Stimulated activated CD4-positive, alpha-beta T cell treated with anti-CD3 and anti-CD28 coated beads, Interleukin-2, amount 100 ng/mL, for 48 hours (primary cell): ENCODE measurements at places on chromosomes 16 and 17.

DNA sequence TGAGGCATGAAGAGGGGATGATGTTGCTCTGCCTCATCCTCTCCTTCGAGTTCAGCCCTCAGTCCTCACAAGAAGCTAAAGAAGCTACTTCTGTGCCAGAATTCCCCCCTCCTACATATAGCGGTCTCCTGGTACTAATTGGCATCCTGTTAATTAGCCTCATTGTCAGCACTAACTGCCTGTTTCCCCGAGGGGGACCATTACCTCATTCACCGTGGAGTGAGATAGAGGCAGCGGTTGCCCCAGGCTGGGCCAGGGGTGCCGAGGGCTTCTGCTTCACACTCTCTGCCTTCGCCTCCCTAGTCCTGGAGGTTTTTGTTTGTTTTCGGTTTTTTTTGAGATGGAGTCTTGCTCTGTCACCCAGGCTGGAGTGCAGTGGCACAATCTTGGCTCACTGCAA is 5.7 kb upstream of the MINK1 start:
- no peak for DNase-seq

DNA sequence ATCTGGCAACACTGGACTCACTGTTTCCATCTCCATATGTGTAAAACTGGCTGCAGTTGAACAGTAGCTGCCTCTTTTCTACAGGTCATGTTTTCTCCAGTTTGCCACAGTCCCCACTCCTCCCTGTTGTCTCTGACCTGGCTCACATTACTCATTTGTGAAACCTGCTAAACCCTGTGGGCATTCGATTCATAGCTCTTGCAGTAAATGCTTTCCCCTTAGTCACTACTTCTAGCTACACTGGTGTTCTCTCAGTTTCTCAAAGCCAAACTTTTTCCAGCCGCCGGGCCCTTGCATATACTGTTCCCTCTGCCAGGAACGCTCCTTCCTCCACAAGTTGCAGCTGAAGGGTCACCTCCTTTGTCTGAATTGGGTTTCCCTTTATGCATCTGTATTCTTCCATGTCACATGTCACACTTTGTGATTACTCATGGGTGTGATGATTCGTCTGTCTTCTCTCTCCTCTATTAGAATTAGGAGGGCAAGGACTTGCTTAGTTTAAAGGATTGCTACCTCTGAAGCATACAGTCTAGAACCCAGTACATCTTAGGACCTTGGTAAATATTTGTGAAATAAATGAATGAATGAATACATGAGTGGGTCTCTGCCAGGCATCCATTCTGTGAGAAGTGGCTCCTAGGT is 15.0 kb upstream of the MT4 start:
- no peak for DNase-seq

- peak; percentile 64 for DNase-seq
Measured at GRCh38 chr17:79065105-79065670, 9.4 kb upstream of the ENGASE start.

DNA sequence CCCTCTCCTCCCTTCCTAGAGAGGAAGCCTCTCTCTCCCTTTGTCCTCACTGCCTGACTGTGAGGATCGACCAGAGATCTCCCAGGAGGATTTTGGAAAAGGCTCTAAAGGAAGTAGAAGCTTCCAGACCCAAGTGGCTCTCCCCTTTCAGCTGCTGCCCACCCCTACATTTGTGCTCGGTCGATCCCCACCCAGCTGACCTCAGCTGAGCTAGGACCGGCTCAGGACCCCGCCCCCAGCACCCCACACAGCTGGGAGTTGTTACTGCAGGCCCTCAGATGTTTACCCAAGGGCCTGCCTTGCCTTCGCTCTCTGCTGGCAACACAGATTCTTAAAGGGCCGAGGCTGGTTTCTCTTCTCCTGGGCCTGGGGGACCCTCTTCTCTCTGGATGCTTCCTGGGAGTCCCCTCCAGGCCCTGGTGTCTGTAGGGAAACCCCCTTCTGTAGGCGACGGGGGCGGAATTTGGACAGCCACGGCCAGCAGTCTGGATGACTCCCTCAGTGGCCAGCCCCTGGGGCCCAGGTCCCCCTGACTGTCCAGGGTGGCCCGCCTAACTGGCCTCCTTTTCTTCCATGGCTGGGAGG is 26.9 kb upstream of the TIMP2 start:
- no peak for DNase-seq

GRCh38 chr16:47056688-47057629 is 83.5 kb upstream of the DNAJA2 start:
- no peak for DNase-seq

- no peak for DNase-seq
Measured at GRCh38 chr17:77523540-77523939, 382.8 kb downstream of the SEC14L1 start.

DNA sequence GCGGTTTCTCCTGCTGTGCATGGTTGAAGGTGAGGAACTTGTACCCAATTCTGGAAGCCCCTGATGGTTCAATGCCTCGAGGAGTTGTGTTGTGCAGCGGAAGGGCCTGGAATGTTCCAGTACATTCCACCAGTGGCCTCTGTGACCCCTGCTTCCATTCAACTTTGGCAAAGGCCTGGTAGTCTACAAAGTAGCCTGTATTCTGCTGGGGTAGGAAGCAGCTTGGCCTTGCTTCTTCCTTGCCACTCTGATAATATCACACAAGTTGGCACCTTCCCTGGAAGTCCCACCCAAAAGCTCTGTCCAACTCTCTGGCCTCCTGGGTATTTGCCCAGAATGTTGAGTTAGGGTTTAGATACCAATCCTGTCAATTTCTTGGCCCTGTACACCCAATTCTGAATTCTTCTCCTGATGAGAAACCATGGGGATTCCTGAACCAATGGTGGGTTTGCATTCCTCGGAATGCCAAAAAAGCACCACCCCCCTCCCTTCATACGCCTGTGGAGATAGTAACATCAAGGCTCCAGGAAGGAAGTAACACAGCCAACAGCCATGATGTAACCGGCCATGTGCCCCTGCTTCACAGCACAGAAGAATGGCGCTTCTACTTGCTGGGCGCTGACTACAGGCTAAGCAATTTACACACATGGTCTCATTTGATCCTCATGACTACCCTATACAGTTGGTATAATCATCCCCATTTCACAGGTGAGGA is 11.8 kb upstream of the FAM117A start:
- no peak for DNase-seq

DNA sequence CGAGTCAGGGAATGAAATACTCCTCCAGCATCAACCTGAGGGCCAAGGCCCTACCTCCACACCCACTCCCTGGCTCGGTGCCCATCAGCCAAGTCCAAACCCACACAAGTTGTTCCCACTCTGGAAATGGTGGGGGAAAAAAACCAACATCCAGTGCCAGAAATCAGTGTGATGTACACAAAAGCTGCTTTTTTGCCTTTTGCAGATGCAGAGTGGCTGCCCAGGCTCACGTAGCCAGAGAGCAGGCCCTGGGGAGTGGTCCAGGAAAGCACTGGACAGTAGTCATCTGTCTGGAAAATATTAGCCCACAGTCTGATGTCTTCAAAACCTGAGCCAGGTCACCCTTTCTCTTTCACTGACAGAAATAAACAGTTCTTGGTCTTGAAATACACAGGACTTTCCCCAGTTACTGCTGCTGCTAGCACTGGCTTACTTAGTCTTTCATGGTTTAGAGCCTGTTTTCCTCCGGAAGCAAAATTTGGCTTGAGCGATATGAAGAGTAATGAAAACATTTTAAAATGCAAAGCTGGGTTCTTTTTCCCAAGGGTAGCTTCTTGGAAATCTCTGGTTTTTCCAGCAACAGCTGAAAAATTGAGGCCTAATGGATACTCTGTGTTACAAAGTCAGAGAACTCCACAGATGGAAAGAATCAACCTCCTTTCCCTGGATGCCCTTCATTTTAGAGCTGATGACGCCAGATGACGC is 18.2 kb upstream of the NOS2 start:
- no peak for DNase-seq

GRCh38 chr17:18224053-18224386 is 1.4 kb upstream of the LLGL1 start:
- no peak for DNase-seq

DNA sequence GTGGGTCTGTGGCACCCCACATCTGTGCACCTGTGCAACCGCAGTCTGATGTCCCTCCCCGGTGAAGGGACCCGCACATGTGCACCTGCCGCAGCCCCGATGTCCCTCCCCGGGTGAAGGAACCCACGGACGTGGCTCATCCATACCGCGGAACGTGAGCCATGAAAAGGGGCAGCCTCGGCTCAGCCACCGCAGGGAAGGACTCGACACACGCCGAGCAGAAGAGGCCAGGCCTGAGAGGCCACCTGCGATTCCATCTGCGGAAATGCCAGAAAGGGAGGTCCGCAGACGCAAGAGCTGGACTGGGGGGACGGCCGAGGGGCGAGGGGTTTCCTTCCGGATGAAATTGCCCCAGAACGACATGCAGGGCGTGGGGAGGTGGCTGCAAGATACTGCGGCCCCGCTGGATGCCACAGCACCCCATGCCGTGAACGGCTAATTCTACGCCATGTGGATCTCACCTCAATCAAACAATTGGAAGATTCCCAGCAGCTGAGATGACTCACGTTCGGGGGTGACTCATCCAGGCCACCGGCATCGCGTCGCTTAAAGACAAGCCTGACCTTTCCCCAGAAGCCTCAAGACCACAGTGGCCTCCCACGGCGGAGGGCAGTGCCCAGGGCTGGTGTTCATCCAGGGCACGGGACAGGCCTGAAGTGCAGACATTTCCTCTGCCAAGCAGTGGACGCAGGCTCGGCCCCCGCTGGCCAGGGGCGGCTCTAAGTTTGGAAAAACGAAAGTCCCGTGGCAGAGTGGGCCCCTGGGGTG is 21.0 kb downstream of the SOX8 start:
- peak; percentile 78 for DNase-seq

DNA sequence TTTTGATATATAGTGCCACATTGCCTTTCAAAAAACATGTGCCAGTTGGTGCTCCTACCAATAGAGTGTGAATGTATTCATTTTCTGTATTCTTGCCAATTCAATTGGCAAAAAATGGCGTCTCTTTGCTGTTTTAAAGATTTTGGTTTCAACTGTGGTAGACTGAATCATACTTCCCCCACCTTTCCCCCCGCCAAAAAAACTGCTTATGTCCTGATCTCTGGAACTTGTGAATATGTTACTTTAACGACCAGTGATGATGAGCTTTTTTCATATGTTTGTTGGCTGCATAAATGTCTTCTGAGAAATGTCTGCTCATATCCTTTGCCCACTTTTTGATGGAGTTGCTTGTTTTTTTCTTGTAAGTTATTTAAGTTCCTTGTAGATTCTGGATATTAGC is 325.1 kb upstream of the KCNJ16 start:
- DNase-seq = no peak

GRCh38 chr16:49671333-49671732 is 184.6 kb downstream of the ZNF423 start:
- no peak for DNase-seq
